GM23248 (cell line): ENCODE measurements at places on chromosomes 2 and 18.

DNA sequence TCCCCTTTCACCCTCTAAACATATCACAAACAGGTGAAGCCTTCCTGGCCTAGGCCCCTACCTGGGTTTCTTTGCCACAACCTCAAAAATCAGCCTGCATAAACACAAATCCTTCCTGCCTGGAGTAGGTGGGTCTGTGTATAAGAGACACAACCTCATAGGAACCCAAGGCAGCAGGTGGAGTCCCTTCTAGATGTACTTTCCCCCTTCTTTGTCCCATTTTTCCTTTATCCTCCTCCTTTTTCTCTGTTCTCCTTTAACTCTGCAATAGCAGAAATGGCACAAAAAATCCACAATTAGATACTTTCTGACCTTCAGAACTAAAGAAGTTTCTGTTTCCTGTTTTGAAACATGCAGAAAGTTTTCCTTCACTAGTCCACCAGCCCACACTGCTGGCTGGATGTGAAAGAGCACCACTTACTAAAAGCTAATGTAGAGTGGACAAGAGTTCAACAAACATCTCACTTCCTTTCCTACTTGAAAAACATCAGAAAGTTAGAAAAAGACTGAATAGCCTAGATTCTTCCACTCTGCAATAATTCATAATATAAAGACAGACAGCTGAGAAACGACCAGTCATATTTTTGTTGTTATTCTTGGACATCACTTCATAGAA is 11.2 kb downstream of the SLC40A1 start:
- DNase-seq: peak; percentile 16

- peak; percentile 86 for DNase-seq
Observed at GRCh38 chr18:32048507-32049091, 30.0 kb downstream of the RNF125 start.

DNA sequence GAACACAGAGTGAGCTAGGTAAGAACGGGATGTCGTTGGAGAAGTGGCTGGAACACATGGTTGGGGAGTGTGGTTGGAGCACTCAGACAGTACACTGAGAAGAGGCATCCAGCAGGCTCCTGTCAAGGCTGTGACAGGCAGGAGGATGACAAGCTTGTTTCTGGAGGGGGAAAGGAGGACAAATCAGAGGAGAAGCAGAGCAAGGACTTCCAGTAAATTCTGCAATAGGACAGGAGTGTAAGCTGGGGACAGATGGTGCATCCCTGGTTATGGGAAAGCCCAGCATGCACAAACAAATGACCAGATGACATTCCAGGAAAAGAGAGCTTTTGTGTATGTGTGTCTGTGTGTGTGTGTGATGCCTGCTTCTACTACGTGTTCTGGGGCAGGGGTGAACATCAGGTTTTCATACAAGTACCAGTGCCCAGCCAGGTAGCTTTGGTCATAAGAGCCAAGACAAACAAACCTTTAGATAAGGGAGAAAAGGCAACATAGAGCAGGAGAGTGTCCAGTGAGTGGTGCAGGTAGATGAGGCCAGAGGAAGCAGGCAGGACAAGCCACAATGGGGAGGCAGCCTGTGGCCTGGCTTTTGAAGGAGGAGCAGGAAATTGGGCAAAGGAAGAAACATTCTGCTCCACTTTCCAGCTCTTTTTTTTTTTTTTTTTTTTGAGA is 32.1 kb upstream of the MAPK4 start:
- no peak for DNase-seq

- no peak for DNase-seq
Observed at GRCh38 chr18:11570073-11570588, 39.3 kb upstream of the SLC35G4 start.

GRCh38 chr18:58117786-58118403 is 73.9 kb downstream of the NEDD4L start:
- DNase-seq: peak; percentile 76

DNA sequence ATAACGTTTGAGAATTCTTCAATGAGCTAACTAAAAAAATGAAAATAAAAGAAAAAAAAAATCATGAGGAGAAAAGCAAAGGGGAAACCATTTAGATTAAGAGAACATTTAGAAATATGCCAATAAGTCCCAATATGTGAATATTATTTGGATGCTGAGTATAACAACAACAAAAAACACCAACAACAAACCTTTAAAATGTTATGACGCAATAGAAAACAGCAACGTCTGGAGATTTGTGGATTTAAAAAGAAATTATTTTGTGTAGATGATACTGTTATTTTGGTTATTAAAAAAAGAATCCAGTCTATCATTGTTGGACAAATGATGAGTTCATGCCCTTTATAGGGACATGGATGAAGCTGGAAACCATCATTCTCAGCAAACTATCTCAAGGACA is 417.2 kb downstream of the LRRTM4 start:
- no peak for DNase-seq

DNA sequence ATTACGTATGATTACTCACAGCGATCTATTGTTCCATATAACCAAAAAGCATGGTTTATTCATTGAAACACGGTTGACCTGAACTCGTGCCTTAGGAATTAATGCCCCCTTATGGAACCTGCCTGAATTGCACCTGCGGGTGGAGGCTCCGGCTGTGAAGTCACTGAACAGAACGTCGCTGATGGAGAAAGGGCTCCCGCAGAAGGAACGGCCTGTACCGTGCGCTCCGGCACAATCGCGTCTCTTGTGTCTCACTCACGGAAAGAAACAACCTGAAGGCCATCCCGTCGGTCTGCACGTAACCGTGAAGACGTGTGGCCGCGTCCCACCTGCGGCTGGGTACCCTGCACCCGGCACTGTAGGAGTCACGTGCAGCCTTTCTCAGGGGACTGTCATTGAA is 133.1 kb downstream of the NFATC1 start:
- peak; percentile 70 for DNase-seq

- no peak for DNase-seq
Observed at GRCh38 chr2:26455037-26455669, 22.8 kb downstream of the OTOF start.

GRCh38 chr18:23881778-23882177 is 132.8 kb upstream of the TTC39C start:
- no peak for DNase-seq

GRCh38 chr2:68850524-68850923 is 20.7 kb downstream of the BMP10 start:
- no peak for DNase-seq

DNA sequence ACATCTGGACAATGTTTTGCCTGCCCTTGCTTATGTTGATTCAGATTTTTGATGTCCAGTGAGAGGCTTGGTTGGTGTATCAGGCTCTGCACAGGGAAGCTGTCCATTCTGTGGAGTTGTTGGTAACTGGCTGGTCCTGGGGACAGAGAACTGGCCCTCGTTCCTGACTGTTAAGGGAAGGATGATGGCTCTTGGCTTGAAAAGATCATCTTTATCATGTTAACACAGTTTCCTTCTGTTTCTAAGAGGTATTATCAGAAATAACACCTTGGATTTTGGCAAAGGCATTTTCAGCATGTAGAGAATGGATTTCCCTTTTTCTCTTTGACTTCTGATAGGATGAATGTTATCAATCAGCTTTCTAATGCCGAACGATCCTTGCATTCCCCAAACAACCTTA is 19.3 kb downstream of the STK25 start:
- no peak for DNase-seq

- DNase-seq: no peak
Observed at GRCh38 chr2:156600196-156600595, 164.0 kb downstream of the GPD2 start.

- peak; percentile 89 for DNase-seq
Observed at GRCh38 chr2:112794131-112794733, 9.9 kb upstream of the IL1A start.

GRCh38 chr2:145739681-145740080 is 1219.8 kb upstream of the ZEB2 start:
- DNase-seq: no peak

DNA sequence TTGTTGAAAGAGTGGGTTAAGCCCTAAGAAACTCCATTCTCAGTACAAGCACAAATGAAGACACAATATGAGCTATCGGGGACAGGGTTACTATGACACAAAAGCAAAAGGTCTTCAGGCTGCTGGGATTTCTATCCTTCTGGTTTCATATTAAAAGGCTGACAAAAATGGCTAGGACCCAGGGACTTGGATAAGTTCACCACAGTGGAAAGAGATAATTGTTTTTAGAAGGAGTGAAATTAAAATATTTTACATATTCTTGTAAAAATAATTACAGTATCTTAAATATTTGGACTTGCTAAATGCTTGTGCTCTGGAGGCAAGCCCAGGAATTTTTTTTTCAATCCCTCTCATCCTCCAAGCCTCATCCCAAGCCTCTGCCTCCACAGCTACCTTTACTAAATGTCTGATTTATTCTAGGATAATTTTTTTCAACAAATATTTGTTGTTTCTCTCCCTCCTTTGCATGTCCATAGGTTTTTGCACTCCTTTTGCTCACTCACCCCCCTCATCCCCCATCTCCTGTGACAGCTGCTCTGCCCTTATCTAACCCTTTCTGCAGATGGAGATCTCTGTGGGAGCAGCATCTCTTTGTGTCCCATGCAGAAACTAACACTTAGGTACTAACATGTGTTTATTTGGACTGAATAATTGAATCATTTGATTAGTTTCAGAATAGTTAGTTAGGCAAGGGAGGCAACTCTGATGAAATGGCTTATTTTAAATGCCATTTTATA is 47.8 kb upstream of the NABP1 start:
- peak; percentile 18 for DNase-seq
